ENCODE measurements at places on chromosomes 2 and 18. TPM values are rescaled to one million over a fixed set of nuclear protein-coding genes. Genes with fewer than 3 reads are reported as not detected.

Gene AQP12B
- not detected for total RNA-seq

Gene IL18R1
- total RNA-seq, result 1.6 TPM

Gene SLC14A1
- not detected for total RNA-seq

Gene ACVR1C
- not detected for total RNA-seq

Gene ITGA4
- total RNA-seq, result 5.4 TPM

Gene PDE11A
- 0.10 TPM for total RNA-seq

Gene MAP3K19
- not detected for total RNA-seq

Gene SCTR
- total RNA-seq, result not detected

Gene DES
- not detected for total RNA-seq

Gene NBEAL1
- 24.5 TPM for total RNA-seq

Gene HAT1
- 24.2 TPM for total RNA-seq

All from vein endothelial cell (primary cell).